ENCODE measurements at places on chromosomes 2 and 18. TPM values are rescaled to one million over a fixed set of nuclear protein-coding genes. Genes with fewer than 3 reads are reported as not detected.

The COL6A3 gene
- total RNA-seq = 2.2 TPM

DNA sequence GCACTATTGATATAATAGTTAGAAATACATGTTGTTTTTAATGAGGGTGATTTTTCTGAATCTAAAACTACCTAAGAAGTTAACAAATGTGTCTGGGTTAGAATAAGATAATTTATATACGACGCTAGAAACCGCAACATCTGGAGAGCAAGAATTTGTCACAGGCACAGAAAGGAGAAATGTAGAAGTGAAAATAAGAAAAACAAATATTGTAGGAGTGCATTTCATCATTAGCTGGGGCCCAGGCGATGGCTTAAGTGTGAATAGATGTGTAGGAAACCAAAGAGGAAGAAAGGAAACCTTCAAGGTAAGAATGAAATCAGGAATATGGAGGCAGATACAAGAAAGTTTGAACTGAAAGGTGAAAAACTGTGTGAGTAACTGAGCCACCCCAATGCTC is 90.3 kb downstream of the LRP2 start:
- no peaks in the 10 kb centered on the region for H3K36me3 ChIP-seq
- DNase-seq = no peak
- no peaks in the 10 kb centered on the region for H3K4me1 ChIP-seq

The IKZF2 gene
- total RNA-seq = 6.1 TPM

- H3K4me1 ChIP-seq = no peaks in the 10 kb centered on the region
- DNase-seq = no peak
- no peak overlapping the region for H3K4me3 ChIP-seq
Observed at GRCh38 chr2:171391532-171391931, 42.3 kb downstream of the METTL8 start.

DNA sequence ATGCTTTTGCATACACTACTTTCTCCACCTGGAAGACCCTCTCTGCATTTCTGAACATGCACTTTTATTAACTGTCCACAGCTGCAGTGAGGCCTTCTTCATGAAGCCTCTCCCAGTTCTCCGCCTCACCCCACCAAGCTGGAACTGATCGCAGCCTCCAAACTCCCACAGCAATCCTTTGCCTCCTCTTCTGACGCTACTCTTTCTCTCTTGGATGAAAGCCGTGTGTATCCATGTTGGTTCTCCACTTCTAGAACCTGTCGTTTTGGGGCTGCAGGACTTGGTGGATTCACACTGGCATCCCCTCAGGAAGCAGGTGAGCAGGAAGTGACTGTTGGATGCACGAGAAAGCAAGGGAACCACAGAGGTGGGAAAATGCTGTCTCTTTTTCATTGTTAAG is 288.6 kb downstream of the MYCN start:
- no peak overlapping the region for H3K4me3 ChIP-seq
- no peak overlapping the region for H3K27ac ChIP-seq
- no peaks in the 10 kb centered on the region for H3K4me1 ChIP-seq

DNA sequence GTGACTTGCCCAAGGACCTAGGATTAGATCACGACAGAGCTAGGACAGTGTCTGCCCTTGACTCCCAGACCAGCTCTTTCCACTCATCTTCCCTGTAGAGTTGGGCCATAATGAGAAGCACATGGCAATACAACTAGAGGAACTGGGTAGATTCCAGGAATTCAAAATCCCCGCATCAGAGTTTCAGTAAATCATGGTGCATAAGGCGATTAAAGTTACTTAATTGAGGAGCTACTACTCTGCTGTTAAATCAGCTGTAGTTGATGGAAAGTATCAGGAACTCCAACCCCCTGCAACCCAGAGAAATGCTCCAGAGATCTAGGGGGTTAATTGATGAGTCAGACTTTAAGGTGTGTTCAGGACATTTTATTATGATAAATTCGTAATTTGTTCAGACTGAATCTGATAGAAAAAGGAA is 5.7 kb downstream of the ANTXR1 start:
- peaks cover 4% of the 10 kb centered on the region for H3K4me1 ChIP-seq
- H3K27ac ChIP-seq = no peak overlapping the region
- DNase-seq = no peak
- H3K36me3 ChIP-seq = no peaks in the 10 kb centered on the region
- H3K4me3 ChIP-seq = no peak overlapping the region

The MTCL1 gene
- total RNA-seq = 0.81 TPM

- no peaks in the 10 kb centered on the region for H3K36me3 ChIP-seq
- H3K4me3 ChIP-seq = no peak overlapping the region
- no peaks in the 10 kb centered on the region for H3K27me3 ChIP-seq
- H3K27ac ChIP-seq = no peak overlapping the region
- DNase-seq = no peak
Observed at GRCh38 chr18:12281861-12282260, 26.2 kb upstream of the TUBB6 start.

DNA sequence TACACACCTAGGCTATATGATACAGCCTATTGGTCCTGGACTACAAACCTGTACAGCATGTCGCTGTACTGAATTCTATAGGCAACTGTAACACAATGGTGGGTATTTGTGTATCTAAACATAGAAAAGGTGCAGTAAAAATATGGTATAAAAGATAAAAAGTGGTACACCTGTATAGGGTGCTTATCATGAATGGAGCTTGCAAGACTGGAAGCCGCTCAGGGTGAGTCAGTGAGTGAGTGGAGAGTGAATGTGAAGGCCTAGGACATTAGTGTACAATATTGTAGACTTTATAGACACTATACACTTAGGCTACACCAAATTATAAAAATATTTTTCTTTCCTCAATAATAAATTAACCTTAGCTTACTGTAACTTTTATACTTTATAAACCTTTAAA is 41.8 kb downstream of the RASGRP3 start:
- no peak overlapping the region for H3K4me3 ChIP-seq
- no peak for DNase-seq
- no peak overlapping the region for H3K27ac ChIP-seq
- no peaks in the 10 kb centered on the region for H3K27me3 ChIP-seq
- H3K4me1 ChIP-seq = no peaks in the 10 kb centered on the region

- H3K36me3 ChIP-seq = no peaks in the 10 kb centered on the region
- no peaks in the 10 kb centered on the region for H3K27me3 ChIP-seq
- H3K4me3 ChIP-seq = no peak overlapping the region
- no peaks in the 10 kb centered on the region for H3K4me1 ChIP-seq
- DNase-seq = no peak
Observed at GRCh38 chr2:6310256-6311215, 555.2 kb downstream of the CMPK2 start.

GRCh38 chr2:239559417-239560261 is 158.8 kb upstream of the HDAC4 start:
- DNase-seq = no peak
- H3K27me3 ChIP-seq = no peaks in the 10 kb centered on the region
- no peak overlapping the region for H3K27ac ChIP-seq
- no peak overlapping the region for H3K4me3 ChIP-seq
- H3K4me1 ChIP-seq = no peaks in the 10 kb centered on the region

GRCh38 chr2:209808521-209808920 is 36.9 kb downstream of the UNC80 start:
- no peak for DNase-seq
- H3K36me3 ChIP-seq = no peaks in the 10 kb centered on the region
- no peaks in the 10 kb centered on the region for H3K27me3 ChIP-seq

- H3K27me3 ChIP-seq = no peaks in the 10 kb centered on the region
- no peaks in the 10 kb centered on the region for H3K4me1 ChIP-seq
- no peak overlapping the region for H3K27ac ChIP-seq
- DNase-seq = no peak
- H3K4me3 ChIP-seq = no peak overlapping the region
- no peaks in the 10 kb centered on the region for H3K36me3 ChIP-seq
Observed at GRCh38 chr2:167944825-167945659, 302.4 kb downstream of the STK39 start.

The CGREF1 gene
- 0.54 TPM for total RNA-seq

The KCNG3 gene
- 0.48 TPM for total RNA-seq

The INHBB gene
- not detected for total RNA-seq

- H3K27ac ChIP-seq = no peak overlapping the region
- no peak overlapping the region for H3K4me3 ChIP-seq
- no peaks in the 10 kb centered on the region for H3K27me3 ChIP-seq
- no peak for DNase-seq
Observed at GRCh38 chr18:75173738-75174137, 35.2 kb downstream of the PTGR3 start.

The CSRNP3 gene
- not detected for total RNA-seq

- no peak for DNase-seq
- no peaks in the 10 kb centered on the region for H3K27me3 ChIP-seq
- H3K4me1 ChIP-seq = peaks cover 10% of the 10 kb centered on the region
- H3K27ac ChIP-seq = no peak overlapping the region
Observed at GRCh38 chr2:239234191-239235175, 166.3 kb downstream of the HDAC4 start.

- no peaks in the 10 kb centered on the region for H3K36me3 ChIP-seq
- no peak overlapping the region for H3K4me3 ChIP-seq
- no peak overlapping the region for H3K27ac ChIP-seq
- no peak for DNase-seq
Observed at GRCh38 chr2:171882089-171882769, 11.8 kb downstream of the SLC25A12 start.

The MDH1B gene
- 0.29 TPM for total RNA-seq

DNA sequence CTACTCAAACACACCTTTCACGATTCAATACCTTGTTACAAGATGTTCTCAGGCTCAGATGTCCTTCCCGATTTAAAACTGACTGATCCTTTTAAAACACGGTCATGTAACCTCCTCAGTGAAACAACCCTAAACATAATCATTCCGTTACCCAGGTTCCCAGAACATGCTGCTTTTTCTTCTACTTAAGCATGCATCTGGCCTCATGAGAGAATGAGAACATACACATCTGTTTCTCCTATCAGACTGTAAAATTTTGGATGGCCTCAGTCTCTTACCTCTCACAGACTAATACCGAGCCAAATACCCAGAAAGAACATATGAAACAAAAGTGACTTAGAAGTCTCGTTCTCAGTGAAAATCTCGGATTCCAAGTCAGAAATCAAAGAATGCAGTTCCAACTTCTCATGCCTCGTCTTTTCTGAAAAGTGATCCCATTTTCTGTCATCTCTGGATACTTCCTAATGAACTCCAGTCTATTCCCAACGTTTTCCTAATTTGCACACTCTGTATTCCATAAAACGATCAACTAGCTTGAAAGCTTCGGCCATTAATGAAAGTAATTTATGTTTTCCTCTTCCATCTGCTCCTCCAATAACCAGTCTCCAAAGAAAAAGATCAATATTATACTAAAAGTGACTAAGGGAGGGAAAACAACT is 919 bp downstream of the SF3B1 start:
- no peaks in the 10 kb centered on the region for H3K36me3 ChIP-seq
- peaks cover 54% of the 10 kb centered on the region for H3K4me1 ChIP-seq
- H3K27ac ChIP-seq = peak overlapping the region; percentile 98
- H3K27me3 ChIP-seq = no peaks in the 10 kb centered on the region
- H3K4me3 ChIP-seq = peak overlapping the region; percentile 98
- no peak for DNase-seq

DNA sequence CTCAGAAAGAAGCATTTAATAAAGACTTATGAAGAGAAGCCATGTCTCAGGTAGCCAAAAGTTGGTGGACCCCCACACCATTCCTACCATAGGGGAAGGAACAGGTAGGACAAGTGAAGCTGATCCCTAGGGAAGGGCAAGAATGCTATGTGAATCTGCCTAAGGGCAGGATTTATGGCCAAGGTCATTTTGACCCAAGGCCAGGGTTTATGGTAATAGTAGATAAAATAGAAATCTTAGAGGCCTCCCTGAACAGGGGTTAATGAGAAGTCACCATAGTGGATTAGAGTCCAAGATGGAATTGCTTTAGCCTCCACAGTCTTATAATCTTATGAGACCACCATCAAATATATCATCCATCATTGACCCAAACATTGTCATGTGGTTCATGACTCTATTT is 26.0 kb upstream of the UBE2F start:
- peaks cover 34% of the 10 kb centered on the region for H3K4me1 ChIP-seq
- DNase-seq = no peak
- H3K4me3 ChIP-seq = no peak overlapping the region
- no peaks in the 10 kb centered on the region for H3K27me3 ChIP-seq
- H3K36me3 ChIP-seq = no peaks in the 10 kb centered on the region

GRCh38 chr2:237115870-237116269 is 30.2 kb downstream of the COPS8 start:
- no peak overlapping the region for H3K27ac ChIP-seq
- no peaks in the 10 kb centered on the region for H3K4me1 ChIP-seq
- no peak overlapping the region for H3K4me3 ChIP-seq
- no peaks in the 10 kb centered on the region for H3K36me3 ChIP-seq
- no peak for DNase-seq

The ERICH2 gene
- total RNA-seq = not detected

DNA sequence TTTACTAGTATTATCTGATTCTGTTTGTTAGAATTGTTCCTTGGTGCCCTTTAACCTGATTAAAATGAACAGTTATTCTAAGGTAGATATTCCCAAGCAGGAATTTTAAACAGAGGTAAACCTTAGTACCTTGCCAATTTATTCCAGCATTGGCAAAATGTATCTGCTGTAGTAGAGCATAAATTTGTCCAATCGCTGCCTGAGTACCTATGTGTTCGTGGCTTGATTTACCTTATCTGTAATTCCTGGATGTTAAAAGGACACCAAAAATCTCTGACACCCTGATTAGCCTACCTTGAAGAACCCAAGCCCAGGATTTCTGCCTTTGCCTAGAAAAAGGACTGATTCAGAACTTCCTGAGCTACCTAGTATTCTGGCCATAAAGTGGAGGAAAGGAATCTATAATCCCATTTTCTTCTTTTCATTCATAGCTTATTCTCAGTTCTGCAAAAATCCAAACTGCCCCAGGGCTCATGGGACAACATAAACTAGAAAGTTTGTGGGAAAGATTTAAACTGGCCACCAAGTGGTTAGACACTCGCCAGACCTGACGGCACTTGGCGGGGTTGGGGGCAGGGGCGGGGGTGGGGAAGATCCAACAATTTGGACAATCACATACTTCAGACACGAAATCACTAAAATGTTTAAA is 16.2 kb upstream of the ZCCHC2 start:
- peak overlapping the region; percentile 67 for H3K27ac ChIP-seq
- no peaks in the 10 kb centered on the region for H3K36me3 ChIP-seq
- peaks cover 17% of the 10 kb centered on the region for H3K4me1 ChIP-seq
- H3K27me3 ChIP-seq = no peaks in the 10 kb centered on the region
- H3K4me3 ChIP-seq = peak overlapping the region; percentile 77

DNA sequence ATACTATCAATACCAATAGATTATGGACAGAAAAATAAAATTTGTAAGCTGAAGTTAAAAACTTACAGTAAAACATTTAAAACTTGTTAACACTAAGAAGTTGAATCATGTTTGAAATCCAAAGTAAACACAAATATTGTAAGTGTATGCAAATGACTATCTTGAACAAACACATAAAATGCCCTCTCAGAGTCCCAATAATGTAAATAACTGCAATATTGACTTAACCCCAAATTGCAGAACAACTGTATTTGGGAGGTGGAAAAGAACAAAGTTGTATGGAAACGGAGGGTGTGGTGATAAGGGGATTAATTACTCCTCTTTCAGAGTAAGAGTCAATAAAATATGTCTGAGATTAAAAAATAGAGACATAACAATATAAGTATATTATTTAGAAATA is 140.0 kb upstream of the NOL4 start:
- no peak for DNase-seq
- H3K4me1 ChIP-seq = no peaks in the 10 kb centered on the region
- no peaks in the 10 kb centered on the region for H3K27me3 ChIP-seq
- H3K36me3 ChIP-seq = no peaks in the 10 kb centered on the region
- H3K4me3 ChIP-seq = no peak overlapping the region

GRCh38 chr2:8893474-8893873 is 56.1 kb upstream of the KIDINS220 start:
- no peaks in the 10 kb centered on the region for H3K27me3 ChIP-seq
- no peak overlapping the region for H3K27ac ChIP-seq
- DNase-seq = no peak
- H3K36me3 ChIP-seq = no peaks in the 10 kb centered on the region
- no peak overlapping the region for H3K4me3 ChIP-seq
